Naive thymus-derived CD8-positive, alpha-beta T cell (primary cell): ENCODE measurements at places on chromosomes 4 and X.

- no peak for DNase-seq
Measured at GRCh38 chrX:131762802-131763234, 218.9 kb downstream of the OR13H1 start.

DNA sequence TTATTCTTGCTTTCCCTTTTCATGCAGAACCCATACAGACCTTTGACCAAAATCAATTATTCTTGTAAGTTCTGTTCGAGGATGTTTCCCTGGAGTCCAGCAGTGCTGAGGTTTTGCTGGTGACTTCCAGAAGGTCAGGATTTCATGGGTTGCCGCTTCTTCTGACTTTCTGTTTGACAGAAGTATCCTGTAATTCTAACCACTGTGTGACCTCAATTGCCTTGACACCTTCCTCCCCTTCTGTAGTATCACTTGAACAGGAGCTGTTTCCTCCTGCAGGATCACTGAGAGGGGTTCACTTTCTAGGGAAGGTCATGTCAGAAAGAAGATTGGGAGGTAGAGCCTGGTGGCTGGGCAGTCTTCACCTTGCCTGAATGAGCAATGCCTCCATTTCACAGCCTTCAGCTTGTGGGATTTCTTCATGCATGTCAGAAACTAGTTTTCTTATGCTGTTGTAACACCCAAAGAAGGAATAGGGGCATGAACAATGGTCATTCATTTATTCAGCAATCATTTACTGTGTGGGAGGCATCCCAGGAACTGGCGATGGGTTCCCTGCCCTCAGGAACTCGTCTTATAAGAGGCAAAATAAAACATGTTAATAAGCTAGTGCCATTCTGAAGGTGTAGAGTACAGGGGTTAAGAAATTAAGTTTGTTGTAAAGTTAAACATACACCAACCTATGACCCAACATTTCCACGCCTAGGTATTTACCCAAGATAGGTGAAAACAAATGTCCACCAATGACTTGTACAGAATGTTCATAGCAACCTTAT lies 205.9 kb downstream of the SOWAHB start:
- DNase-seq = no peak

DNA sequence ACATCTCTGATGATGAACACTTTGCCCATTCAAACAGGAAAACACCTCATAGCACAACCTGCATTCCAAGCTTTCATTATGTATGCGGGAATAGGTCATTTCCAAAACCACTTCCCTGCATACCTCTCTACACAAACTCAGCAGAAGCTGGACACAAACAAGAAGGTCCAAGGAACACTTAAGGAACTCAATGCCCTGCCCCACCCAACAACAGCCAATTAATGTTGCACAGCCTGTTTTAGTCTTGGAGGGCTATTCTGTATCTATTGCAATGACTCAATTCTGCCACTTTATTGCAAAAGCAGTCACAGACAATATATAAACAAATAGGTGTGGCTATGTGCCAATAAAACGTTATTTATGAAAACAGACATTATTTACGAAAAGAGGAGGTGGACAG lies 16.7 kb downstream of the OPHN1 start:
- no peak for DNase-seq

GRCh38 chrX:105758754-105759153 lies 63.6 kb upstream of the NRK start:
- DNase-seq = no peak

GRCh38 chr4:39716356-39716755 lies 18.4 kb downstream of the UBE2K start:
- DNase-seq = no peak

- DNase-seq = no peak
Measured at GRCh38 chrX:39158801-39159657, 357.8 kb downstream of the MID1IP1 start.

- DNase-seq = no peak
Measured at GRCh38 chr4:176614793-176615192, 177.9 kb downstream of the VEGFC start.

DNA sequence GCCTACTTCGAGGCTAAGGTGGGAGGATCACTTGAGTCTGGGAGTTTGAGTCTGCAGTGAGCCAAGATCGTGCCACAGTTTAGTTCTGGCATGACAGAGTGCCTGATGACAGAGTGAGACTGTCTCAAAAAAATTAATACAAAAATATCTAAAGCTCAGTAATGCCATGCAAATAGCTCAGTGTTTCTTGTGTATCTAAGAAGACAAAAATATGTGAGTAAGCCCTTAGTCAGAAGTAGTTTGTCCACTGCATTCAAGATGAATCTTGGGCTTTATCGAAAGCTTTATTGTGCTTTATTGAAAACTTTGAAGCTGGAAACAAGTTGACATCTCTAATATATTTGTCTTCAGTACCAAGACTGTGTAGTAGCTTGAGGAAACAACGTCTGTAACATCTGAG lies 115.9 kb downstream of the GPAT3 start:
- no peak for DNase-seq

- no peak for DNase-seq
Measured at GRCh38 chrX:119996600-119997524, 53.3 kb upstream of the NKAP start.

GRCh38 chr4:125314676-125315575 lies at the start of gene FAT4:
TSS of gene FAT4 (plus strand) at chr4:125314955. CDS start at chr4:125316412, 1,457 bp downstream.
- peak; percentile 27 for DNase-seq

GRCh38 chrX:19672222-19672812 lies 157.0 kb upstream of the MAP3K15 start:
- no peak for DNase-seq

DNA sequence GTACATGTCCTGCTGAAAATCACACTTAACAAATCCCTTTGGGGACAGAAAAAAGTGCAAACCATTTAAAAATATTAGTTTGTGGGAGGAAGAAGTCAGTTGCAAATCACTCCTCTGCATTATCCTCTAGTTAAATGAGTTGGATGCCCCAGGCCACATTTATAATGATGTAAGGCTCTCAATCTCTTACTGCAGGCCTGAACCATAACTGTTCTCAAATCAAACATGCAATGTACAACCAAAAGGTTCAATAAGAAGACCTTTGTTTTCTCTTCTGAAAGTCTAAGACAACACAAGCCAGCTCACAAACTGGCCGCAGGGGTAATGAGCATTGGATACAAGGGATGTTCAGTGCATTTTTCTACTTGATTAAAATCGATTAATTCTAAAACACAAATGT lies 39.7 kb downstream of the IGFBP7 start:
- DNase-seq = no peak

- no peak for DNase-seq
Measured at GRCh38 chr4:183380901-183381300, 58.7 kb upstream of the CLDN24 start.

- no peak for DNase-seq
Measured at GRCh38 chr4:7297374-7297773, 105.0 kb downstream of the SORCS2 start.
